HCEC 1CT (cell line): ENCODE measurements at places on chromosomes 1 and 21.

DNA sequence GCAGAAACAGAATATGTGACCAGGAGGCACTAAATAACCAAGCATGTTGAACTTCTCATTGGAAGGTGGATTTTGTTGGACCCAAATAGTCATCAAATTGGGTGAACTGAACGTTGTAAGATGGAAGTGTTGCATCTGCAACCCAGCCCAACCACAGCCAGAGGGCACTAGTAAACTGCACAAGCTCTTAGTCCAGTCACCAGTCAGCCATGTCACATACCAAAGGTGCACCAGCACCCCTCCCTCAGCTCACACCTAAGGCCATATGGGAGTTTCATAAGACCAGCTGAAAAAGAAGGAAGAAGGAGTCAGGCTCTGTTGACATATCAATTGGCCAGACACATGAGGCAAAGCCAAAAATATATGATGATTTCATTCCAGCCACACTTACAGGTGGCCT lies 481.7 kb upstream of the NR5A2 start:
- no peak for DNase-seq

- DNase-seq: no peak
Observed at GRCh38 chr1:168786476-168787330, 57.7 kb upstream of the DPT start.

GRCh38 chr1:26529655-26530409 lies at the start of gene RPS6KA1:
RPS6KA1 (plus strand) TSS chr1:26529761; CDS start chr1:26529921, 160 bp downstream.
- DNase-seq: peak; percentile 24

DNA sequence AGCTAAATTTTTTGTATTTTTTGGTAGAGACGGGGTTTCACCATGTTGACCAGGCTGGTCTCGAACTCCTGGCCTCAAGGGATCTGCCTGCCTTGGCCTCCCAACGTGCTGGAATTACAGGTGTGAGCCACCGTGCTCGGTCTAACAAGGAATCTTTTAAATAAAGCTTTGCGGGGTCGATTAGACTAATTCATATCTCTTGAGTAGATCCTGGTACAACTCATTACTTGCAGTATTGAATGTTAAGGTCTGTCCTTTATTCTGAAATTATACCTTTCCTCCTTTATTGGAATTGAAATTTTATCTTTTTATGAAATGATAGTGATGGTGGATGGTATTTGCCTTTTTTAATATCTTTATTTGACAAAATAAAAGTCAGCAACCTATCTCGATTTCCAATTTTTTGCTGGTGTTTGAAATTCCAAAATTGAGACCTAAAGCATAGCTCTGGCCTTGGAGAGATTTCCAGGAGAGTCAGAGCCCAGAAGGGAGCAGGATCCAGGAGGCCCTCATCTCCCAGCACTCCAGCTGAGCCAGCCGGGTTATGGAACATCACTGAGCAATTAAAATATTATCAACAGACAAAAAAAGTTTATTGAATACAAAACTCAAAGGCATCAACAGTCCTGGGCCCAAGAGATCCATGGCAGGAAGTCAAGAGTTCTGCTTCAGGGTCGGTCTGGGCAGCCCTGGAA lies 4.7 kb downstream of the S100A2 start:
- DNase-seq: no peak

- DNase-seq: no peak
Observed at GRCh38 chr1:4600615-4601460, 53.6 kb upstream of the AJAP1 start.

DNA sequence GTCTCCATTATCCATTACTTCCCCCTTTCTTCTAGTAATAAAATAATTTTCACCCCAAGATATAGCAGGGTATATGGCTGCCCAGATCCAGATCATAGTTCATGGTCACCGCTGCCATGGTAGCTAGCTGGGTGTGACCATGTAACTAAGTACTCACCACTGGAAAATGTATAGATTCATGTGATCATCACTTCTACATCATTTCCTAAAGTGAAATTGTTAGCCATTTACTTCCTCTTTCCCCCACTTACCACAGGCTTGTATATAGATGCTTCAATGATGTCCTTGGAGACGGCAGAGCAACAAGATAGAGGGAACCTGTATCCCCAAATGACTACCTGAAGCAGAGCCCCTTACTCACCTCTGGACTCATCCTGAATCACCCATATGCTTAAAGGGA lies 22.7 kb upstream of the EYA3 start:
- DNase-seq: no peak

DNA sequence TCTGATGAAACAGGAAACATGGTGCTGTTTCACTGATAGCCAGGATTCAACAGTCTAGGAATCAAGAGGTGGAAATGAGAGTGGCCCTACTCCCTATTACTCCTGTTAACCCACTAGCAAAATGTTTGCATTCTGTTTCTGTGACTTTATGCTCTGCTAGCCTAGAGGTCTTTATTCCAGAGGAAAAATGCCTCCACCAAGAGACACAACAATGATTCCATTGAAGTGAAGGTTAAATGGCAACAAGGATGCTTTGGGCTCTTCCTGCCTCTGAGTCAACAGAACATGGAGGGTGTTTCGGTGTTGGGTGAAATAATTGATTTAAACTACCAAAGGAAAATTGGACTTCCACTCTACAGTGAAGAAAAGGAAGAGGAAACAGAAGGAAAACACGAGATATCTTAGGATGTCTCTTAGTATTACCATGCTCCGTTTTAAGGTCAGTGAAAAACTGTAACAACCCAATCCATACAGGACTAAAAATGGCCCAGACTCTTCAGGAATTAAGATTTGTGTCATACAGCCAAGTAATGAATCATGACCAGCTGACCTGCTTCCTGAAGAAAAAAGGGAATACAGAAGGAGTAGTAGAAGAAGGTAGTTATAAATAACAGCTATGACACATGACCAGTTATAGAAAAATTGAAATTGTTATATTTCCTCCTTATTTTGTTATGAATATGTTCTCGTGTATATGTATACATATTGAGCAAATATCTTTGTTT lies 1237.8 kb downstream of the NCAM2 start:
- DNase-seq: no peak

- DNase-seq: no peak
Observed at GRCh38 chr1:65108025-65108642, 39.9 kb upstream of the AK4 start.

- no peak for DNase-seq
Observed at GRCh38 chr1:235553112-235553551, 48.9 kb upstream of the B3GALNT2 start.

- DNase-seq: peak; percentile 45
Observed at GRCh38 chr1:244603498-244603897, 49.4 kb upstream of the DESI2 start.

DNA sequence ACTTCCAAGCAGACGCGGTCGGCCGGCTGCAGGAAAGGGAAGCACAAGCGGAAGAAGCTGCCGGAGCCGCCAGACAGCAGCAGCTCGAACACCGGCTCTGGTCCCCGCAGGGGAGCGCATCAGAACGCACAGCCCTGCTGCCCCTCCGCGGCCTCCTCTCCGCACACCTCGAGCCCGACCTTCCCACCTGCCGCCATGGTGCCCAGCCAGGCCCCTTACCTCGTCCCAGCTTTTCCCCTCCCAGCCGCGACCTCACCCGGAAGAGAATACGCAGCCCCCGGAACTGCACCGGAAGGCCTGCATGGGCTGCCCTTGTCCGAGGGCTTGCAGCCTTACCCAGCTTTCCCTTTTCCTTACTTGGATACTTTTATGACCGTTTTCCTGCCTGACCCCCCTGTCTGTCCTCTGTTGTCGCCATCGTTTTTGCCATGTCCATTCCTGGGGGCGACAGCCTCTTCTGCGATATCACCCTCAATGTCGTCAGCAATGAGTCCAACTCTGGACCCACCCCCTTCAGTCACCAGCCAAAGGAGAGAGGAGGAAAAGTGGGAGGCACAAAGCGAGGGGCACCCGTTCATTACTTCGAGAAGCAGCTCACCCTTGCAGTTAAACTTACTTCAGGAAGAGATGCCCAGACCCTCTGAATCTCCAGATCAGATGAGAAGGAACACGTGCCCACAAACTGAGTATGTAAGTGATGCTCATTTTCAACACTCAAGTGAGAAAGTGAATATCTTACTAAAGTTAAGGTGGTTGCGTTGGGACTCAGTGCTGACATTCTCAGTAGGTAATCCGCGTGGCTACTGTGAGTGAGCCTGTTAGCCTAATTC lies 25.5 kb downstream of the UTS2 start:
- DNase-seq: peak; percentile 42

DNA sequence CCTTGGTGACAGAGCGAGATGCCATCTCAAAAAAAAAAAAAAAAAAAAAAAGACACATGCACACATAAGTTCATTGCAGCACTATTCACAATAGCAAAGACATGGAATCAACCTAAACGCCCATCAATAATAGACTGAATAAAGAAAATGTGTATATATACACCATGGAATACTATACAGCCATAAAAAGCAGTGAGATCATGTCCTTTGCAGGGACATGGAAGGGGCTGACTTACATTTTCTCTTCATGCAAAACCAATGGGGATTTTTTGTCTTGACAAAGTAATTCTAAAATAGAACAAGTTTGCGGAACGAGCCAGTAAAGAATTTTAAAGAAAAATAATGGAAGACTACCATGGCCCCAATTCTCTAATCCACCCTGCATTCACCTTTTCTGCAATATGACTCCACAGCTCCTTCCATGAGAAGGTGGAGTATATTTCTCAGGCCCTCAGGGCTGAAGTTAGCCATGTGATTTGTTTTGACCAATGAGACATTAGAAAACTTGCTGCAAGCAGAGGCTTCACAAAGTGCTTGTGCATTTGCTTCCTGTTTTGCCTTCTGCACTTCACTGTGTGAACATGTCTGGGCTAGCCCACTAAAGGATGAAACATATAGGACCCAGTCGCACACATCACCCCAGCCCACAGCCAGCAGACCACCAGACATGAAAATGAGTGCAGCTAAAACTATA lies 78.8 kb upstream of the NR5A2 start:
- DNase-seq: no peak

- DNase-seq: no peak
Observed at GRCh38 chr1:79362470-79362869, 355.9 kb upstream of the ADGRL4 start.

GRCh38 chr1:50646526-50646925 lies 223.3 kb upstream of the DMRTA2 start:
- no peak for DNase-seq

DNA sequence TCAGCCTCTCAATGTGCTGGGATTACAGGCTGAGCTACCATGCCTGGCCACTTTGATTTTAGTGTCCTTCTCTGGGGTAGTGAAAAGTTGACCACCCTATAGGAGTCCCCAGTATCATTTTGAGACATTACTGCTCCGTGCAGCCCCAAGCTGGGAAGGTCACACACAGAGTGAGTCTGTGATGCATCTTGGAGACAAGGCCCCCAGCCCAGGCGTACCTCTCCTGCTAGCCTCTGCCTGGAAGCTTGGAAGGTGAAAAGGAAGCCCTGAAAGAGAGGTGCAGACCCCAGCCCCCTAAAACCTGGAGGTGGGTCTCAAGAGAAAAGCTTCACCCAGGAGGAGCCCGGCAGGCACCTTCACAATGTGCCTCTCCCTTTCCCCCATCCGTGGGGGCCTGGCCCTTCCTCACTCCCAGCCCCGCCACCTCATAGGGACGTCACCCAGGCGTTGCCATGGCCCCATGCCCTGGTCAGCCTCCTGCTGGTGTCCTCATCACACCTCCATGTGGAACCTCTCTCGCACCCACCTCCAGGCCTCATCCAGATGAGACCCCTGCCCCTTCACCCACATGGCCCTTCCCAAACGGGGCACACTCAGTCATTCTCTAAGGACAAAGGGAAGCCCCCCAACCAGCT lies 5.6 kb upstream of the ARF1 start:
- DNase-seq: no peak

- no peak for DNase-seq
Observed at GRCh38 chr21:17853393-17854275, 34.5 kb upstream of the C21orf91 start.

- DNase-seq: peak; percentile 62
Observed at GRCh38 chr1:184970691-184971161, 3.6 kb downstream of the NIBAN1 start.

- DNase-seq: no peak
Observed at GRCh38 chr1:233668146-233668724, 54.3 kb downstream of the KCNK1 start.

DNA sequence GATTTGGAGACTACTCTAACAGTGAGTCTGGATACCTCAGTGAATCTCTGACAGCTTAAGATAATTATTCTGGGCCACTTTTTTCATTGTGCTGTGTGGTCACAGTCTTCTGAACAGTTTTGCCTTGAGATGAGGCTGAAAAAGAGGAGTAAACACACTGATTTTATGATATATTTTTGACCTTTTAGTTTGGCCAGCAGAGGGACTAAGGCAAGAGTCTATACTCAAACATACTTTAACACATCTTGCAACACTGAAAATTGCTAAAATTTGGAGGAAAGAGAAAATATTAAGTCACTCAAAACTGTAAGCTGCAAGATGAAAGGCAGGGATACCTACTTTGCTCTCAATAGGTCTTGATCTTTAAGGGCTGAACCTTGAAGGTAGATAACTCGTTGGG lies 182.7 kb downstream of the KCNT2 start:
- DNase-seq: no peak

- no peak for DNase-seq
Observed at GRCh38 chr21:29920938-29921337, 18.9 kb downstream of the GRIK1 start.

GRCh38 chr21:44262338-44263056 lies 800 bp upstream of the DNMT3L start:
- no peak for DNase-seq

DNA sequence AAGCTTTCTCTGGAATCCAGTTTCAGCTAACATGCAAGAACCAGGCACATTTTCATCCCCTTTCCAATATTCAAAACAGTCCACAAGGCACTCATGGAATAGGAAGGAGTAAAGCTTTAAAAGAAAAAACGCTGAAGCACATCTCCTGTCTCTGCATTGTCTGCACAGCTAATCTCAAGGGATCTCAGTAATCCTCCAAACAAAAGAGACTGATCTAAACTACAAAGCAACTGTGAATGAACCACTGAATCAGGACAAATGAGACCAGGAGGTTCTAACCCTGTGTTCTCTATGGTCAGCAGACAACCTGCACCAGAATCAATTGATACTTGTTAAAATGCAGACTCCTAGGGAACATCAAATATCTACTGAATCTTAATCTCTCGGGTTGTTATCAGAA lies 399.0 kb downstream of the HHAT start:
- no peak for DNase-seq

DNA sequence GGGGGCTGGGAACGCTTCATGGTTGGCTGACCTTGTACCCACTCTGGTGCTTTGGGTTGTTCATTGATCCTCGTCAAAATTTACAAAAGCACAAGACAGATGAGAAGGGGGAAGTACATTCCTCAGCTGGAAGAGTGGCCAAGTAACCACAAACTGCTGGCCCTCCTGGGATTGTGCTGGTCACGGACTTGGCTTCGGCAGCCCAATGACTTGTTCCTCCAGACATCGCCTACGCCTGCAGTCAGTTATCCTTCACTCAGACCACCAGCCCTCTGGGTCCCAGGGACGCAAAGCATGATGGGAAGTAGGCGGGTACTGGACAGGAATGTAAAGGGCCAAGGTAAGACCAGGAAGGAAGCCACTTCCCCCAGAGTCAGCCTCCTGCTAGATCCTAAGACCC lies 53.1 kb downstream of the LMX1A start:
- no peak for DNase-seq
